Astrocyte (in vitro differentiated cells and primary cell): ENCODE measurements at places on chromosomes 2 and 18. TPM values are rescaled to one million over a fixed set of nuclear protein-coding genes. Genes with fewer than 3 reads are reported as not detected.

- peak; percentile 6 for DNase-seq
- H3K4me3 ChIP-seq: no peak overlapping the region
- no peak overlapping the region for H3K27ac ChIP-seq
- H3K4me1 ChIP-seq: no peaks in the 10 kb centered on the region
Observed at GRCh38 chr2:225937625-225938187, 538.2 kb downstream of the NYAP2 start.

GRCh38 chr2:21230140-21230539, 106.4 kb downstream of the TDRD15 start:
- no peaks in the 10 kb centered on the region for H3K36me3 ChIP-seq
- no peak for DNase-seq
- H3K4me3 ChIP-seq: no peak overlapping the region

DNA sequence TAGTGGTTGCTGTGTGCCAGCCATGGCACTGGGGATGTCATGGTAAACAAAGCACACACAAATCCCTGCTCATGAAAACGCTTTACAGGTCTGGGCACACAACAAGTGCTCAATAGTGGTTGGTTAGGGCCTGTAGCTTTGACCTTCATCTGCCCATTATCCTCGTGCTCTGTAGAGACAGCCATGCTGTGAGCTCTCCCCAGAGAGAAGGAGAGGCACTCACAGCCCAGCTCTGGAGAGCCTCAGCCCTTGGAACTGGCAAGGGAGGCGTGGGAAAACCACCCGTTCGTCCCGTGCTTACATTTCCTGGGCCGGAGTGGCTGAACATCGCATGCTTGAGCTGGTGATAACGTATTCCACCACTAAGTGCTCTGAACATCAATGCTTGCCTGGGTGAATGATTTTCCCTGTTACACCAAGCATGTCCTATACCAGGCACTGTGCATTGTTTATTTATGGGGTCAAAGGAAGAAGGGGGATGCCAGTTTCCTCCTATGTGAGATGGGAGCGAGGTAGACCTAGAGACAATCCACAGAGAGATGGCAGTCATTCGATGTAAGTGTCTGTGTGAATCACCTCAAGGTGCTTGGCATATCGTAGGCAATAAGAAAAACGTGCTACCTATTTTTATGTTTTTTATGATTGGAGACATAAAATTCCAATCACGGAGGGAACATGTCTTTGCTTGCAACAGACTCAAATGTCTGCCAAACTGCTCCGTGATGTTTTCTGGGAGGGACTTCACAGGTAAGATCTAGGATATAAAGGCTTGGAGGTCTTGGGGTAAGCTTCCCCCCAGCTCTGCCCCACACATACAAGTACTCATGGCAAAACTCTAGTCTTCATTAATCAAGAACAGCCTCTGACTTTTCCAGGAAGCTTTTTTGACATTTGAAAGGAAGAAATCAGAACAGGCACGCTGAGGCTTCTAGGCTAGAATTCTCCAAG, 75.5 kb downstream of the DDX1 start:
- no peak for DNase-seq
- H3K27ac ChIP-seq: no peak overlapping the region
- no peaks in the 10 kb centered on the region for H3K36me3 ChIP-seq

Gene GAD1
- total RNA-seq: 4.5 and 4.7 TPM in 2 replicates

GRCh38 chr2:43325107-43325811, 98.9 kb upstream of the ZFP36L2 start:
- DNase-seq: no peak
- H3K36me3 ChIP-seq: no peaks in the 10 kb centered on the region
- no peaks in the 10 kb centered on the region for H3K4me1 ChIP-seq
- no peak overlapping the region for H3K27ac ChIP-seq
- no peak overlapping the region for H3K4me3 ChIP-seq

Gene CIDEA
- total RNA-seq: 0.43 TPM in 1 of 2 replicates, not detected in the other

- H3K27ac ChIP-seq: no peak overlapping the region
- H3K4me3 ChIP-seq: no peak overlapping the region
- no peaks in the 10 kb centered on the region for H3K36me3 ChIP-seq
- H3K4me1 ChIP-seq: no peaks in the 10 kb centered on the region
- DNase-seq: no peak
Observed at GRCh38 chr18:30361864-30362540, 680.5 kb downstream of the DSC3 start.

Gene GCG
- total RNA-seq: not detected in 2 replicates

Gene CD8B
- total RNA-seq: not detected in 2 replicates

GRCh38 chr2:218003981-218004419, 1.2 kb upstream of the TNS1 start:
- H3K27me3 ChIP-seq: no peaks in the 10 kb centered on the region
- H3K4me1 ChIP-seq: peaks cover 61% of the 10 kb centered on the region
- DNase-seq: peak; percentile 98
- H3K4me3 ChIP-seq: no peak overlapping the region
- H3K36me3 ChIP-seq: no peaks in the 10 kb centered on the region

Gene AMER3
- total RNA-seq: 0.07 TPM in 1 of 2 replicates, not detected in the other

- H3K27me3 ChIP-seq: no peaks in the 10 kb centered on the region
- peaks cover 13% of the 10 kb centered on the region for H3K4me1 ChIP-seq
- peak; percentile 35 for DNase-seq
- H3K36me3 ChIP-seq: no peaks in the 10 kb centered on the region
- H3K4me3 ChIP-seq: no peak overlapping the region
Observed at GRCh38 chr18:36757991-36758390, 70.8 kb downstream of the TPGS2 start.

Gene MYL12B
- total RNA-seq: 374 and 433 TPM in 2 replicates

- peaks cover 24% of the 10 kb centered on the region for H3K27me3 ChIP-seq
- H3K4me3 ChIP-seq: no peak overlapping the region
- no peak overlapping the region for H3K27ac ChIP-seq
- H3K4me1 ChIP-seq: peaks cover 14% of the 10 kb centered on the region
- DNase-seq: no peak
Observed at GRCh38 chr2:86806059-86806857, 15.5 kb upstream of the CD8A start.

Gene ANKRD30BL
- total RNA-seq: not detected in 2 replicates

DNA sequence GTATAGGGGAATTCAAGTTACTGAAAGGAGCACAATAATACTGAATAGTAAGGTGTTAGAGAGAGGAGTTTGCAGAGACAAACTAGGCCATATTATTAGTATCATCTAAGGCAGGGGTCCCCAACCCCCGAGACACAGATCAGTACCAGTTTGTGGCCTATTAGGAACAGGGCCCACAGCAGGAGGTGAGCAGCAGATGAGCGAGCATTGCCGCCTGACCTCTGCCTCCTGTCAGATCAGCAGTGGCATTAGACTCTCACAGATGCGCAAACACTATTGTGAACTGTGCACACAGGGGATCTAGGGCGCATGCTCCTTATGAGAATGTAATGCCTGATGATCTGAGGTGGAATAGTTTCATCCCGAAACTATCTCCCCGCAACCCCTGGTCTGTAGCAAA, 41.8 kb upstream of the TMEM200C start:
- no peak overlapping the region for H3K4me3 ChIP-seq
- no peaks in the 10 kb centered on the region for H3K27me3 ChIP-seq
- no peaks in the 10 kb centered on the region for H3K36me3 ChIP-seq
- H3K4me1 ChIP-seq: no peaks in the 10 kb centered on the region

GRCh38 chr2:39547811-39548719, 111.0 kb upstream of the MAP4K3 start:
- peak; percentile 75 for DNase-seq
- no peak overlapping the region for H3K4me3 ChIP-seq
- no peaks in the 10 kb centered on the region for H3K27me3 ChIP-seq
- no peaks in the 10 kb centered on the region for H3K36me3 ChIP-seq
- H3K27ac ChIP-seq: peak overlapping the region; percentile 69

DNA sequence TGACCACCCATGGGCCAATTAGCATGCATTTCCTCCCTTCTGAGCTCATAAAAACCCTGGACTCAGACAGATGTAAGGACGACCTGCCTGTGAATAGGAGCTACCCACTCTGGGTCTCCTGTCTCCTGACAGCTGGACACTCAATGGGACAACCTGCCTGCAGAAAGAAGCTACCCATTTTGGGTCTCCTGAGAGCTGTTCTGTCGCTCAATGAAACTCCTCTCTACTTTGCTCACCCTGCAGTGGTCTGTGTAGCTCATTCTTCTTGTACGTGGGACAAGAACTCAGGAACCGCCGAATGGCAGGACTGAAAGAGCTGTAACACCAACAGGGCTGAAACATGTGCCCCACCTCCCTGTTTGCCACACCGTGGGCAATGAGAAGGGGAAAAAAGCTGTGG, 60.3 kb upstream of the DYNC1I2 start:
- no peak for DNase-seq
- H3K27ac ChIP-seq: no peak overlapping the region
- no peaks in the 10 kb centered on the region for H3K27me3 ChIP-seq
- no peaks in the 10 kb centered on the region for H3K4me1 ChIP-seq
- H3K4me3 ChIP-seq: no peak overlapping the region
- H3K36me3 ChIP-seq: no peaks in the 10 kb centered on the region

GRCh38 chr2:200414367-200414766, 95.5 kb downstream of the KCTD18 start:
- no peaks in the 10 kb centered on the region for H3K4me1 ChIP-seq
- peaks cover 9% of the 10 kb centered on the region for H3K36me3 ChIP-seq
- H3K27ac ChIP-seq: no peak overlapping the region
- H3K27me3 ChIP-seq: no peaks in the 10 kb centered on the region
- no peak overlapping the region for H3K4me3 ChIP-seq

Gene ALPP
- 0.32 TPM in 1 of 2 replicates, not detected in the other for total RNA-seq

DNA sequence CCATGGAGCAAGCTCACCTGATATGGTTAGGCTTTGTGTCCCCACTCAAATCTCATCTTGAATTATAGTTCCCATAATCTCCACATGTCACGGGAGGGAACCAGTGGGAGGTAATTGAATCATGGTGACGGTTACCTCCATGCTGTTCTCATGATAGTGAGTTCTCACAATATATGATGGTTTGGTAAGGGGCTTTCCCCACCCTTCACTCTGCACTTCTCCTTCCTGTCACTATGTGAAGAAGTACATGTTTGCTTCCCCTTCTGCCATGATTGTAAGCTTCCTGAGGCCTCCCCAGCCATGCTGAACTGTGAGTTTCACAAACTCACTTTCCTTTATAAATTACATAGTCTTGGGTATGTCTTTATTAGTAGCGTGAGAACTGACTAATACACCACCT, 435.7 kb upstream of the ID2 start:
- H3K27me3 ChIP-seq: no peaks in the 10 kb centered on the region
- H3K4me3 ChIP-seq: no peak overlapping the region
- no peak for DNase-seq
- H3K4me1 ChIP-seq: no peaks in the 10 kb centered on the region
- H3K36me3 ChIP-seq: no peaks in the 10 kb centered on the region

- no peak for DNase-seq
- no peaks in the 10 kb centered on the region for H3K27me3 ChIP-seq
- no peak overlapping the region for H3K4me3 ChIP-seq
Observed at GRCh38 chr18:5417342-5417741, 121.8 kb upstream of the ZBTB14 start.

Gene MERTK
- total RNA-seq: 5.1 and 6.5 TPM in 2 replicates

Gene PSTPIP2
- total RNA-seq: 7.2 and 9.1 TPM in 2 replicates

DNA sequence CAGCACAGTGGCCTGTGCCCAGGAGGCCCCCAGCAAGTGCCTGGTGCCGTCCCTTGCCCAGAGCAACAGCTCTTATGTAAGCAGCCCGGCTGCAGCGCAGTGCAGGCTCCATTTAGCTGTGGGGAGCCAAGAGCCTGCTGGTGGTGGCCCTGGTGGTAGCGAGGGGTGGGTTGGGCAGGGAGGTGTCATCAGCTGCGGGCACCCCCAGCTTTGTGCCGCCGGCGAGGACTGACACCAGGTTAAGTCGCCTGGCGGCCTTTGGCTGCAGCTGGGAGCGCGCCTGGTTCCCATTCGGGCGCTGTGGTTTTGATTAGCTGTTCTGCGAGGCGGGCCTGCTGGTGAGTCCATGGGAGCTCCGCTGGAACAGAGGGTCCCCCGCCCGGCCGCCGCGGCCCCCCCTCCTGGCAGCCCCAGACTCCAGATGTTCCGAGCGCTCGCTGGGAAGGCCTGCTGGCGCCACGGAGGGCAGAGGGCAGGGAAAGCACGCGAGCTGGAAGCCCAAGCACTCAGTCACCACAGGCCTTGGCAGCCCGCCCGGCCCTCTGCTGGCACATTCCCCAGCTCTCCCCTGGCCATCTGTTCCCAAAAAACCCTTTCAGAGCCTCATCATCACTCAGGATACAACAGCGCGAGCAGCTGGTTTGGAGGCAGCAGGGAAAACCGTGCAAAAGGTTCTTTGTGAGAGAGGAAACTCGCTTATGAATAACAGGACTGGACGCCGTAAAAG, 18.4 kb downstream of the ATOH8 start:
- H3K4me1 ChIP-seq: peaks cover 52% of the 10 kb centered on the region
- no peaks in the 10 kb centered on the region for H3K27me3 ChIP-seq
- peak; percentile 99 for DNase-seq
- H3K4me3 ChIP-seq: peak overlapping the region; percentile 37
- peak overlapping the region; percentile 85 for H3K27ac ChIP-seq

- H3K27ac ChIP-seq: no peak overlapping the region
- no peaks in the 10 kb centered on the region for H3K36me3 ChIP-seq
- no peak for DNase-seq
- H3K27me3 ChIP-seq: no peaks in the 10 kb centered on the region
- no peak overlapping the region for H3K4me3 ChIP-seq
Observed at GRCh38 chr2:55970500-55970899, 46.9 kb upstream of the EFEMP1 start.

Gene TMEM247
- not detected in 2 replicates for total RNA-seq

DNA sequence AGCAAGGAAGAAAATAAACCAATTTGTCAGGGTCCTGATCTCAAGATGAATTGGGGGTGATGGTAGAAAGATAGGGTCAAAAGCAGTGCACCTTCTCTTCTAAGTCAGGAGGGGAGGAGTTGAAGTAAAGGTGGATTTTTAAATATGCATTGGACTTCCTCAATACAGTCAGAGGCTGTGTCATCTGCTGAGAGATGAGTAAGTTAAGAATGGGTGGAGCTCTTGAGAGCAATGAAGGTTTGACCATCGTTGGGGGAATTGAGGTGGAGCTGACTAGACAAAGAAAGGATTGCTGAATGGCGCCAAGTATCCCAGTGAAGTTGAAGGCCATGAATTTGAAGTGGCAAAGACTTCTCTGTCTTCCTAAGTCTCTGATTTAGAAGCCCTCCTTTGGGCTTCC, 18.4 kb upstream of the CPO start:
- H3K27ac ChIP-seq: no peak overlapping the region
- H3K27me3 ChIP-seq: no peaks in the 10 kb centered on the region
- H3K4me1 ChIP-seq: no peaks in the 10 kb centered on the region
- no peak for DNase-seq
- no peak overlapping the region for H3K4me3 ChIP-seq
